Spinal cord (tissue), 10 donors: ENCODE measurements at places on chromosomes 4 and X. TPM values are rescaled to one million over a fixed set of nuclear protein-coding genes. Genes with fewer than 3 reads are reported as not detected.

Gene MAGT1
- total RNA-seq: 66.2 TPM

GRCh38 chr4:80255329-80256095 lies 11.0 kb upstream of the FGF5 start:
- DNase-seq: no peak

- no peak for DNase-seq
Measured at GRCh38 chr4:184815046-184815877, 10.5 kb downstream of the ACSL1 start.

DNA sequence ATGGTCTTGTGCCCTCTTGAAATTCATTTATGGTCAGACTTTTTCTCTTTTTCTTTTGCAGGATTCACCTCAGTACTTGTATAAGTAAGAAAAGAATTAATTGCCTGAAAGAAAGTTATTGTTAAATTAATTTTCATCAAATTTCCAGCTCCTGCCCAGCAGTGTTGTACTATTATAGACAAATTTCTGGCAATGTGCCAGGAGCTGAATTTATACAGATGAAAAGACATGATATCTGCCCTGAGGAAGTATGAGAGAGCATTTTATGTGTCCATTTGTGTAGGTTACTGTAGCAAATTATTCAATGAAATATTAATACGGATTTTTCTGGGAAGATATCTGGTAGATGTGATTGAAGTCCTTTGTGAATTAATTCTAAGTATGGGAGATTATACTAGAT lies 2371.5 kb upstream of the TENM3 start:
- no peak for DNase-seq

Gene LRCH2
- total RNA-seq: 8.5 TPM

DNA sequence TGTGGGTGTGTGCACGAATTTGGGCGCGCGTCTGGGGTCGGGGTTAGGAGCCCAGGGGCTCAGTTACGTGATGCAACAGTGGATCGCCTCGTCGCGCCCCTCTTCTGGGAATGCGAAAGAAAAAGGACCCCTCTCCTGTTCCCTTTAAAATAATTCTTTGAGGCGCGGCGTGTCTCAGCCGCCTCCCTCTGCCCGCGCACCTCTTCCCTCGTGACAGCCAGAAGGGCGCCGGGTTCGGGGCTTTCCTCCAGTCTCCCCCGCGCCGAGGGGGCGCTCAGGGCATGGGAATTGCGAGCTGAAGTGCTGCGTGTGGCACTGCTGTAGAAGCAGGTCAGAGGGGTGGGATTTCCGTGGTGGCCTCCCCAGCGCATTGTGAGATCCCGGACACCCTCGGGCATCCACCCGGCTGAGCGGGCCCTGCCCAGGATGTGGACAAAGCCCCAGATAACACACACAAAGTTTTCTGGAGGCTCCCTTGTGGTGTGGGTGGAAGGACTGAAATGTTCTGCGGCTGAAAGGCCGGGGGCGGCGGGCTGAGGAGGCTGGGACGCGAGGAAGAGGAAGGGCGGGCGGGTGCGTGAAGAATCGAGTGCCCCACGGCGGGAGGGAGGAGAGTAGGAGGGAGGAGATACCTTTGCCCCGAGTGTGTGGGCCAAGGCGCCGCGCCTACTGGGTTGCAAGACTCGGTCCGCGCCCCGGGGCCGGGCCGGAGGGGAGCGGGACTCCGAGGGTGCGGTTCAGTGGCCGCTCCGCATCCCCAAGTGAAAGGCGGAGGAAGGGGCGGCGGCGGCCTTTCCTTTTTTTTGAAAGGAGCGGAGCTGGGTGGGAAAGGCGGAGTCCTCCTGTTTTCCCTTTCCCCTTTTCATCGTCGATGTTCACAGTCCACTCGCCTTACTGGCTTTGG lies 752 bp downstream of the SEPTIN11 start:
- DNase-seq: no peak

Gene TIMM8A
- total RNA-seq: 4.2 TPM

DNA sequence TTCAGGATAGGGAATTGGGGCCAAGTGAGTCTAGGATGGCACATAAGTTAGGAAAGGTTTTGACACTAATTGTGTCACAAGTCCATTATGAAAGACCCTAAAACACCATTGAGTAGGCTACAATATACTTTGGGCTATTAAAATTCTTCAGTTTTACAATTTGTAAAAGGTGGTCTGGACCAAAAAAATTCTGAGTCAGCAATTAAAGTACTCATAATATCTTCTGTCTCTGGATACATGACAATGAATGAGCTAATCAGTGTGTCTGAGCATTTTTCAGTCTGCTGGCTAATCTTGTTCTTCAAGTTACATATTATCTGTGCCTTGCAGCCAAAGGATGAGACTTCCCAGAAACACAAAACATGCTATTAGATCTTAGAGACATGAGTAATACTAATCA lies 14.3 kb downstream of the ARMCX1 start:
- DNase-seq: no peak
